Uterus (tissue), 4 donors: ENCODE measurements at places on chromosomes 12 and 14. TPM values are rescaled to one million over a fixed set of nuclear protein-coding genes. Genes with fewer than 3 reads are reported as not detected.

- no peak for DNase-seq
Observed at GRCh38 chr12:85784096-85784720, 52.0 kb downstream of the RASSF9 start.

The SLC39A5 gene
- total RNA-seq: 1.8 TPM

The TPPP2 gene
- 0.67 TPM for total RNA-seq

The FAM181A gene
- not detected for total RNA-seq

DNA sequence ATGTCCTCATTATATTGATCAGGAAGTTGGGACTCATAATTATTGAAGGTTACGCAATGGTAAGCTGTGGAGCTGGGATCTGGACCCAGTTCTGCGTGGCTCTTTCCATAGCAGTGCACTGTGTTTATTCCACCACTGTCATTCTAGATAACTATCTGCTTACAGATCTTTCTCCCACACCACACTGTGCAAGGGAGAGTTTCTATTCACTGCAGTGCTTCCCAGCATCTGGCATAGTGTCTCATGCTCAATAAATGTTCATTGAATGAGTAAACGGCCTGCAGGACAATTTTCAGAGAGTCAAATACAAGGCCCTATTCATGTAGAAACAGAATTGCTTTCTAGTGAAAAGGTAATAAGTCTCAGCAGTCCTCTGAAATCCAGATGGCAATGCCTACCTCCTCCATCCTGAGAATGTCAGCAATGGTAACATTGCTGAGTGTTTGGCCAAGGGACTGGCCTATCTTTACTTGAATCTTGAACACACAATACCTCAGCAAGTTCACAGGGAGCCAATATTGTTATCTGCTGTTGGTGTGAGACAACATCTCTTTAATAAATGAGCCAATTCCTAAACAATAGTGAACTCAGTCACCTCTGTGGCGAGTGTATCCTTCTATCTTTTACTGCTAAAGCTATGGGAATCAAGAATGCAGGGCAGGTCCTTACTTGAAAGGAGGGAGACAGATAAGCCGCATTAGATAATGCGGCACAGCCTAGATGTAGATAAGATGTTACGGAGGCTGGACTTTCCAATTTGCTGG, 332.4 kb upstream of the PRICKLE1 start:
- no peak for DNase-seq

The PRH2 gene
- not detected for total RNA-seq

- no peak for DNase-seq
Observed at GRCh38 chr12:25155022-25155576, 39.9 kb downstream of the DNAI7 start.

DNA sequence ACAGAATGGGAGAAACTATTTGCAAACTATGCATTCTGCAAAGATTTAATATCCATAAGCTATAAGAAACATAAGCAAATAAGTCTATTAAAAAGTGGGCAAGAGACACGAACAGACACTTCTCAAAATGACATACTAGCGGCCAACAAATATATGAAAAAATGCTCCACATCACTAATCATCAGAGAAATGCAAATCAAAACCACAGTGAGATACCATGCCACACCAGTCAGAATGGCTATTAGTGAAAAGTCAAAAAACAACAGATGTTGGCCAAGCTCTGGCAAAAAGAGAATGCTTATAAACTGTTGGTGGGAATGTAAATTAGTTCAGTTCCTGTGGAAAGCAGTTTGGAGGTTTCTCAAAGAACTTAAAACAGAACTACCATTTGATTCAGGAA, 121.3 kb downstream of the KCNMB4 start:
- DNase-seq: no peak

DNA sequence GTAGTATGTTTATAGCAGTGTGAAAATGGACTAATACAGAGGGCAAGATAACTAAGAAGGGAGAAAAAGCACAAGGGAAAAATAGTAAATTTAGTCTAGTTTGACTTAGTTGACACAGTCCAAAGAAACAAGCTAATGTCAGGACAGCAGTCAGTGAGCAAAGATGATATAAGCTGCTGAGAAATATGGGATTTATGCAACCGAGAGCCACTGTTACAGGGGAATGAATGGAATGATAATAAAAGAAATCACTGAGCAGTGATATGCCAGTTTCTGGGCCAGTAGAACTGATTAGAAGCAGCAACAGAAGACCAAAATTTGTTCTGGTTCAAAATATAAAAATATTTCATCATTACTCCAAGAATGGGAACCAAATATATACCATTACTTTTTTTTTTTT, 60.1 kb downstream of the R3HDM2 start:
- no peak for DNase-seq

DNA sequence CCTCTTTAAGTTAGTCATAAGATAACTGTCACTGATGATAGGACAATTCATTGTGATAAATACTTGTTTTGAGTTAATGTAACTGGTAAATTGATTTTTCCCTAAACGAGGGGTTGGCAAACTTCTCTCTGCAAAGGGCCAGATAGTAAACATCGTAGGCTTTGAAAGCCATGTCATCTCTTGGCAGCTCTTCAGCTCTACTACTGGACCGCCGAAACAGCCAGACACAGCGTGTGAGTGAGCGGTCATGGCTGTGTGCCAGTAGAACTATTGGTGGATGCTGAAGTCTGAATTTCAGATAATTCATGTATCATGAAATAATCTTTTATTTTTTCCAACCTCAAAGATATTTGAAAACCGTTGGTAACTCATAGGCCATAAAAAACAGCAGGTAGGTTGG, 9.9 kb downstream of the PIWIL1 start:
- no peak for DNase-seq

The TMEM132D gene
- total RNA-seq: not detected

The TMEM63C gene
- total RNA-seq: not detected

DNA sequence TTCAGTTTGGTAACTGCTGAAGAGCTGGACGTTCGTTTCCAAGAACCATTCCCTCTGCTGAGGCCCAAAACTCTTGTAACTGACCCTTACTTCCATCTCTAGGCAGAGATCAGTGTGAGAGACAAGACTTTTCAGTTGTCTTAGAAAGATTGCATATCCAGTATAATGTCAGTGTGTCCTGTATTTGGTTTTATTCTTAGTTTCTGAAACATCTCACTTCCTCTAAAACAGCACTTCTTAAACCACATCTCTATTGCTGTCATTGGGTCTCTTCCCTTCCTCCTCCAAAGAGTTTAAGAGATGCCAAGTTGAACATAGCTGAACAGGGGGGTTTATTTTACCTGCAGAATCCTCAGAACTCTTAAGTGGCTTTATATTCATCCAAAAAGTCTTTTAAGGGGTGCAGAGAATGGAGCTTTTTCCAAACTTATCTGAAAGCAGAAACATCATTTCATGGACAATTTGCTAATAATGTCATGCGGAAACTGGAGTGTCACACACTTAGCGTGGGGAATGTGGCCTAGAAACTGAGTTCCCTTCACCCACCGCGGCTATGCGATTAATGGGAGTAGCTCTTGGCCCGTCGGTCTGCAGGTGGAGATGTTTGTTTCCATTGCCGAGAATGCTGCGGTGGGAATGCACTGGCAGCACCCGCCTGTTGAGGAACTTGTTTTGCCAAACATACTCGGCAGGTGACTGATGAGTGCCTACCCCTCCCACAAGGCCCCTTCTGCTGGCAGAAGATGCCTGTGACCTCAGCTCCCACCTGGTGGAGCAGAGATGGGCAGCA, 148.2 kb downstream of the ADGRD1 start:
- peak; percentile 9 for DNase-seq

- DNase-seq: no peak
Observed at GRCh38 chr14:52937869-52938268, 13.0 kb downstream of the FERMT2 start.

The RNF212B gene
- not detected for total RNA-seq

GRCh38 chr14:71348394-71348793, 441.1 kb downstream of the PCNX1 start:
- DNase-seq: no peak

DNA sequence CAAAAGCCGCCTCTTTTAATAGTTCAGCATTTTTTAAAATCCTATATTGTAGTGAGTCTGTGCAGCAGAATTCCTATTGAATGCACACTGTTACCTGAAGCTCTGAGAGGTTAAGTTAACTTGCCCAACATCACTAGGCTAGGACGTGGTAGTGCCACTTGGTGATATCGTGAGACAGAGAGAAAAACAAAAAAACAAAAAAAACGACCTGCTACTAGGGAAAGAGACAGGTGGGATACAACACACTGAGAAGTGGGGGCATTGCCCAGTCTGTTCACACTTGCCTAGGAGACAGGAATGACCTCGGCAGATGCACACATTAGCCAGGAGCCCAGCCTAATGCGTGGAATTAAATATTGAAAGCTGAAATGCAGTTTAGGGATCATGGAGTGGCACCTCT, 129.7 kb upstream of the CCND2 start:
- no peak for DNase-seq

The RHOJ gene
- 13.6 TPM for total RNA-seq

- DNase-seq: no peak
Observed at GRCh38 chr12:105279460-105280056, 43.6 kb upstream of the APPL2 start.

The RBP5 gene
- not detected for total RNA-seq

GRCh38 chr14:94143711-94144110, 14.3 kb upstream of the IFI27L2 start:
- no peak for DNase-seq

GRCh38 chr12:98635657-98636323, 8.8 kb downstream of the IKBIP start:
- DNase-seq: no peak

The DHH gene
- total RNA-seq: not detected

DNA sequence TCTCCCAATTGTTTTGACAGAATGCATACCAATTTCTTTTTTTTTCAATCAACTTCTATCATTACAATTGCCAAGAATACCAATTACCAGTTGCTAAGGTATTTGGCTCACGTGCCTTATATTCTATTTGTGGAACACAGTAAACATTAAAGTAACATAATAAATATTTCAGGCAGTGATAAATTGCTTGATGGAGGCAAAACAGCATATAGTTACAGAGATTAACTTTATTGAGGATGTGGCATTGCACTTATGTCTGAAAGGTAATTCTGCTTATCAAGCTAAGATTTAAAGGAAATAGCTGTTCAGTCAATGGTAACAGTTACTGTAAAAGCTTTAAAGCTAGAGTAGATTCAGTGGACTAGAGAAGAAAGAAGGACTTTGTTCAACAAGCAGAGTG, 1107.8 kb downstream of the FSCB start:
- DNase-seq: no peak

- no peak for DNase-seq
Observed at GRCh38 chr12:6065863-6066199, 58.6 kb downstream of the VWF start.

DNA sequence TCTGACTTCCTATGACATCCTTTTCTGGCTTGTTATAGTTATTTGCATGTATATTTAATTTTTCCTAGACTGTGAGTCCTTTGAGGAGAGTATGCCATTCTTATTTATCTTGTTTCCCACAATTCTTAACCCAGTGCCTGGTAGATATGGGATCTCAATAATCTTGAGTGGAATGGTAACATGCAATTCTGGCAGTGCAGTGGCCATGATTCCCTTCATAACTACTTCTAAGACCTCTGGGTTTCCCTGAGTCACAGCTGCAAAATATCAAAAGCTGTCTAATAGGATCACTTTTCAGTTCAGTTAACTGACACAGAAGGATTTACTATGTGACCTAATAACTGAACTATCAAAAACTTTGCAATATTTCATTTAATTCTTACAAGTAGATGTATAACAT, 135.0 kb downstream of the ADAMTS20 start:
- no peak for DNase-seq

- no peak for DNase-seq
Observed at GRCh38 chr14:68809524-68809923, 16.7 kb upstream of the ZFP36L1 start.

- DNase-seq: no peak
Observed at GRCh38 chr14:66698503-66698902, 190.6 kb downstream of the GPHN start.

GRCh38 chr14:52142504-52142903, 73.6 kb upstream of the NID2 start:
- DNase-seq: peak; percentile 73

DNA sequence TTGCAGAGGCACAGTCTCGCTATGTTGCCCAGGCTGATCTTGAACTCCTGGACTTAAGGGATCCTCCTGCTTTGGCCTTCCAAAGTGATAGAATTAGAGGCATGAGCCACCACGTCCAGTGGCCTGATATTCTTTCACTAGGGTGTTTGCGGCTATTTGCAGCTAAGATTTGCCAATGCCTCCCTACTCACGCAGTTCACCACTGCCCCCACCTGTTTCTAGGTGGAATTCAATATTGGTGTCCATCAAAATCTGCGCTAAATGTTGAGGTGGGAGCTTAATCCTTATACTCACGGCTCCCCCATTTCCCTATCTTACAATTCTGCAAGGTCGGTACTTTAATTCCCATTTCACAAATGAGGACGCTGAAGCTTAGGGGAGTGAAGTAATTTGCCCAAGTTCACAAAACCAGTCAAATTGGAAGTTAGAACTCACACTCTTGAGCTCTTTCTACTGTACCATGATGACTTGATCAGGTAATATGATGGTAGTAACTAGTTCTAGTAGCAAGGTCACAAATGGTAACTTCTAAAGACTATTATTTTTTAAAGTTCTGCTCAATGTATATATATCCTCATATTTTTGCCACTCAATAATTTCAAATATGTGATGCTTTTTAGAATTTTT, 22.1 kb upstream of the LRRC9 start:
- DNase-seq: no peak

The SCNN1A gene
- total RNA-seq: 1.3 TPM

DNA sequence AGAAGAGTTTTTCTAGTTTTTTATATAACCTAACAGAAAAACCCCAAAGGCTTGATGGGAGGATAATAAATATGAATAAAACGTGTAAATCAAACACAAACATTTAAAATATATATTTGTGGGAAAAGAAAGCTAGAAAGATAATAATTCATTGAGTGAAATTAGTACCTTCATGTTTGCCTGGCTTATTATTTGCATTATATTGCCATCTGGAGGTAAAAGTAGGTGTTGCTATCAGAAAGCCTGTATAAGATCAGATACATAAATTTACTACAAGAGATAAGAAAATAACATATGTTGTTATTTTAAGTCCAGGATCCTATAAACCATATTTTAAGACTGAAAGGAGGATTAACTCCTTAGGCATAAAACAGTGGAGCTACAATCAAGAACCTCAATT, 77.7 kb downstream of the NTS start:
- no peak for DNase-seq

- no peak for DNase-seq
Observed at GRCh38 chr12:93164103-93164880, 213.4 kb upstream of the NUDT4 start.

DNA sequence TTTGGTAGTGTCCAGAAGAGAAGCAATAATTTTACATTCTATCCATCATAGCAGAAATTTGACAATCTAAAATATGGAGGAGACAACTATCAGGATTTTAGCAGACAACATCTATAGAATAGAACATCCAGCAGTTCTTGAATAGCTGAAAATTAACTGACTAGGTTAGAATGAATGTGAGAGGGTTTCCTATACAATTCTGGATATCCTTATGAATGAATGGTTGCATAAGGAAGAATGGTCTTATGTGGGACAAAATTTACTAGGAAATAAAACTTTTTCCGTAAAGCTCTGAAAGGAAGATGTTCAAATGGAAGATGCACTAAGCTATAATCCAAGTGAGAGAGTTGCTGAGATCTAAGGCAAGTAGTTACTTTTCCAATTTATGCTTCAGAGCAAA, at the start of gene OR6C3:
Gene OR6C3 (plus strand): TSS at position 301 of the 400 bp plus-strand sequence. CDS start 955 bp downstream, outside the sequence.
- DNase-seq: no peak

The TMEM132C gene
- 2.4 TPM for total RNA-seq
